ENCODE measurements at places on chromosomes 5 and 9.

GRCh38 chr5:2750758-2751464 is 566 bp downstream of the IRX2 start:
- DNase-seq = no peak
- H3K27me3 ChIP-seq = peaks cover 99% of the 10 kb centered on the region
- no peaks in the 10 kb centered on the region for H3K36me3 ChIP-seq

- peaks cover 3% of the 10 kb centered on the region for H3K4me1 ChIP-seq
- DNase-seq = no peak
- H3K27me3 ChIP-seq = peaks cover 46% of the 10 kb centered on the region
- no peak overlapping the region for H3K27ac ChIP-seq
- no peak overlapping the region for H3K4me3 ChIP-seq
Measured at GRCh38 chr5:73273379-73274050, 100.5 kb downstream of the TMEM174 start.

DNA sequence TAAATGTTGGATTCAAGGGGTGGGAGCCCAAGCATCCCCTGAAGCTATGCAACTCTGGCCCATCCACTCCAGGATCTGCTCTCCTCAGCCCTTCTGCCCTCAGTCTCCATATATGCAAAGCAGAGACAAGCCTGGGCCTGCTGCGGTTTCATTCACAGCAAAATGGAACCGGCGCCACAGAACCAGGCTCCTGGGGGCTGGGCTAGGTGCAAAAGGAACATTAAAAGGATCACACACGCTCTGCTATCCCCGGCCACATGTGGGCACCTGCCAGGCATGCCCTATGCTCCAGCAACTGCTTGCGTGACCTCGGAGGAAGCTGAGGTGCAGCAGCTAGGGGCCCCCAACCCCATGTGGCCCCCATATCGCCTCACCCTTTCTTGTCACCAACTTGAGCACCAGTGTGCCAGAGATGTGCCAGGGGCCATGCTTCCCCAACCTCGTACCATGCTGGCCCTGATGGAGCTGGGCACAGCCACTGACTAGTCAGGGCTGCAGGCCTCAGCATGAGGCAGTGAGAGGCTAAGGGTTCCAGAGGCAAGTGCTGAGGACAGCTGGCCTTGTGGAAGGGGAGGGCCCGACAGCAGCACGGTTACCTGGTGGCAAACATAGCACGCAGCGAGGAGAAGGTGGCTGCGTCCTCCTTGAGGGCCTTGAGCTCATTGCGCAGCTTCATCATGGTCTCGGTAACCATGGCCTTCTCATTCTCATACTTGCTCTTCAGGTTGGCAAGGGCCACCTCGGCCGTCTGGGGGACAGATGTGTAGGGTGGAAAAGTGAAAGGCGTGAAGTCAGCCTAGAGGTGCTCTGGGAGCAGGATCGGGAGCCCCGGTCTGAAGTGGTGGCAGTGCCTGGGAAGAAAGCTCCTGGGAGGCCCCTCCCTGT is 47.2 kb downstream of the BICD2 start:
- H3K36me3 ChIP-seq = peaks cover 100% of the 10 kb centered on the region
- no peak overlapping the region for H3K27ac ChIP-seq
- H3K27me3 ChIP-seq = no peaks in the 10 kb centered on the region
- H3K4me3 ChIP-seq = no peak overlapping the region
- H3K4me1 ChIP-seq = no peaks in the 10 kb centered on the region

- H3K36me3 ChIP-seq = no peaks in the 10 kb centered on the region
- no peak overlapping the region for H3K27ac ChIP-seq
- no peak overlapping the region for H3K4me3 ChIP-seq
- H3K4me1 ChIP-seq = no peaks in the 10 kb centered on the region
- DNase-seq = no peak
Measured at GRCh38 chr5:55495216-55495615, 39.5 kb downstream of the PLPP1 start.

DNA sequence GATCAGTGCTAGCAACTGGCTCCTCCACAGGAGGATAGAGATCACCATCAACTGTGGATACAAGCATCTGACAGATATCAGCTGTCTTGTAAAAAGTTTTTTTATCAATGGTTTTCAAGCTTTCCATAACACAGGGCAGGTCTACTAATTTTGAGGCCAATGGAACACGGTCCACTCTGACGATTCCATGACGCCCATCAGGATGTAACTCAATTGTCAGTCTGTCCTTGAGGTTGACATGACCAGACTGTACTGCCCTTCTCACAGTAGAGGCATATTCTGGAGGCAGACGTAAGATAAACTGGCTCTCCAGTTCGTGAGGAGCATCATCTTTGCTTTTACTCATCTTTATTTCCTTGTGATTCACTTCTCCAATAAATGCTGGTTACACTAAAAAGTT is 885 bp downstream of the TAF7 start:
- H3K27me3 ChIP-seq = no peaks in the 10 kb centered on the region
- peak overlapping the region; percentile 51 for H3K4me3 ChIP-seq
- H3K36me3 ChIP-seq = peaks cover 51% of the 10 kb centered on the region
- no peak overlapping the region for H3K27ac ChIP-seq
- no peak for DNase-seq

GRCh38 chr9:96567203-96567700 is 52.4 kb downstream of the CDC14B start:
- no peaks in the 10 kb centered on the region for H3K4me1 ChIP-seq
- no peaks in the 10 kb centered on the region for H3K27me3 ChIP-seq
- no peak for DNase-seq
- H3K4me3 ChIP-seq = peak overlapping the region; percentile 55
- no peaks in the 10 kb centered on the region for H3K36me3 ChIP-seq
- H3K27ac ChIP-seq = peak overlapping the region; percentile 81

- H3K4me3 ChIP-seq = no peak overlapping the region
- H3K27me3 ChIP-seq = no peaks in the 10 kb centered on the region
- no peak for DNase-seq
Measured at GRCh38 chr5:109005297-109006009, 257.8 kb downstream of the FER start.

- no peak for DNase-seq
- peaks cover 32% of the 10 kb centered on the region for H3K36me3 ChIP-seq
- H3K4me3 ChIP-seq = no peak overlapping the region
- H3K4me1 ChIP-seq = peaks cover 5% of the 10 kb centered on the region
Measured at GRCh38 chr9:113395000-113395861, 5.9 kb downstream of the ALAD start.

DNA sequence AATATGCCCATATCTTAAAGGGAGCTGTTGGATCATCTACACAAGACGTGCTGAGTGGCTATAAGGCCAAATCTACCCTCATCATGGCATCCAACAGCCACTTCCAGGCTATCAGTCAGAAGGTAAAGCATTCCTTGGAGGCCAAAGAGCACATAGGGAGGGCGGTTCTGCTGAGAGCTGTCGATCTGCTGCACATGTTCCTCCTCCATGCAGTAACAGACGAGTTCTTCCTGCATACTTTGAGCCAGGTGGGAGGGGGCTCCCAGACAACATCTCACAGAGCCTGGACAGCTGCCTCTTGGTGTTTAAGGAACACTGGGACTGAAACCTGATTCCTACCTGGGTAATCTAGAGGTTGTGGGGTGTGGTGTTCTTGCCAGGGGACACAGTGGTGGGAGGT is 93.3 kb upstream of the RAI14 start:
- H3K27me3 ChIP-seq = no peaks in the 10 kb centered on the region
- DNase-seq = no peak
- no peaks in the 10 kb centered on the region for H3K36me3 ChIP-seq
- no peaks in the 10 kb centered on the region for H3K4me1 ChIP-seq
- no peak overlapping the region for H3K4me3 ChIP-seq

DNA sequence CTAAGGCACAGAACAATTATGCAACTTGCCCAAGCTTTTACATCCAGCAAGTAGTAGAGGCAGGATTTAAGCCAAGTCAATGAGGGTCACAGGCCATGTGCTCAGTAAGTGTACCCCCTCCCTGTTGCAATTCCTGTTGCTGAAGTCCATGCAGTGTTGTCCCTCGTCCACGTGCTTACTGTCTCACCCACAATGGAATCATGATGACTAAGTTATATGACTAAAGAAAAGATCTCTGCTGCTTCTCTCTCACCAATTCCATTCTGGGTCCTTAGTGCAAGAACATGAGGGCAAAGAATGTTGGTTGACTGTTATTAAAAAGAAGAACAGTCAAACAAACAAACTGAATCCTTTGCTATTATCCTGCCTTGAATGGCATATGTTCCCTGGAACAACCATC is 233.6 kb upstream of the SLC24A2 start:
- DNase-seq = no peak
- no peak overlapping the region for H3K27ac ChIP-seq
- no peaks in the 10 kb centered on the region for H3K27me3 ChIP-seq
- H3K36me3 ChIP-seq = no peaks in the 10 kb centered on the region

- no peak overlapping the region for H3K27ac ChIP-seq
- no peaks in the 10 kb centered on the region for H3K27me3 ChIP-seq
- no peak overlapping the region for H3K4me3 ChIP-seq
- H3K4me1 ChIP-seq = no peaks in the 10 kb centered on the region
Measured at GRCh38 chr9:111815285-111816070, 20.7 kb upstream of the SHOC1 start.

- H3K4me1 ChIP-seq = no peaks in the 10 kb centered on the region
- peak; percentile 16 for DNase-seq
- H3K4me3 ChIP-seq = no peak overlapping the region
- no peaks in the 10 kb centered on the region for H3K27me3 ChIP-seq
- no peaks in the 10 kb centered on the region for H3K36me3 ChIP-seq
- H3K27ac ChIP-seq = no peak overlapping the region
Measured at GRCh38 chr5:144028058-144028457, 142.4 kb downstream of the YIPF5 start.

DNA sequence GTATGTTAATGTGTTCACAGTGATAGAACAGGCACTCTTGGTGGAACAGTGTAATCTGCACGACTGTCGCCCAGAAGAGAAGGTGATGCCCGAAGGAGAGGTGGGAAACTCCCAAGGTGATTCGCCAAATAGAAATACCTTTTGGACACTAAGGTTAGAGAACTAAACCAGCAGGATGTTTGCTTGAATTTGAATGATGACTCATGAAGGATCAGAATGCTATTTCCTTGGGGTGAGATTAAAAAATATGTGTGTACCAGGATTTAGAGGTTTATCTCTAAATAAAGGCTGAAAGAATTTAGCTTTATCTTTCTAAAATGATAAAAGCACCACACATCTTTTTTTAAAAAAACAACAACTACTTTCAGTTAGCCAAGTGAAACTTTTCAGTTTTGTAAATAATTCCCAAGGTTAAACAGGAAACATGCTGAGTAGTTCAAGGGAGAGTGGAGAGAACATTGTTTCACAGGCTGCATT is 297.4 kb upstream of the TAS2R1 start:
- no peaks in the 10 kb centered on the region for H3K27me3 ChIP-seq
- H3K4me3 ChIP-seq = no peak overlapping the region
- no peak for DNase-seq
- no peak overlapping the region for H3K27ac ChIP-seq

DNA sequence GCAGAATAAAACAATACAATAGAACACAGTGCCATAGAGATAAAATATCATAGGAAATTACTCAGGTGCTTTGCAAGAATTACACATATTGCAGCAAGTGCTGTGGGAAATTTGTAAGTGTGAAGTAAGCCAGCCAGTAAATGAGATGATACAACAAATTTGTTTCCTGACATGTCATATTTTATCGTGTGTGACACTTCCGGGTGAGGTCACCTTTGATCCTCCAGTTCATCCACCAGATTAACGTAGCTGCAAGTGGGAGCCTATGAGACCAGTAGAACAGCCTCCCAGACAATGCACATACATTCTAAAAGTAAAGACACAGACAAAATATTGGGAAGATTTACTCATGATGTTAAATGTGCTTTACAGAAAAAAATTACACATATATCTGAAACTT is 72.2 kb downstream of the PRDM9 start:
- no peaks in the 10 kb centered on the region for H3K36me3 ChIP-seq
- no peak overlapping the region for H3K27ac ChIP-seq
- H3K27me3 ChIP-seq = no peaks in the 10 kb centered on the region

GRCh38 chr9:113844466-113844865 is 31.6 kb upstream of the ZNF618 start:
- H3K4me3 ChIP-seq = no peak overlapping the region
- no peaks in the 10 kb centered on the region for H3K36me3 ChIP-seq
- H3K4me1 ChIP-seq = no peaks in the 10 kb centered on the region
- no peak for DNase-seq
- H3K27ac ChIP-seq = no peak overlapping the region

DNA sequence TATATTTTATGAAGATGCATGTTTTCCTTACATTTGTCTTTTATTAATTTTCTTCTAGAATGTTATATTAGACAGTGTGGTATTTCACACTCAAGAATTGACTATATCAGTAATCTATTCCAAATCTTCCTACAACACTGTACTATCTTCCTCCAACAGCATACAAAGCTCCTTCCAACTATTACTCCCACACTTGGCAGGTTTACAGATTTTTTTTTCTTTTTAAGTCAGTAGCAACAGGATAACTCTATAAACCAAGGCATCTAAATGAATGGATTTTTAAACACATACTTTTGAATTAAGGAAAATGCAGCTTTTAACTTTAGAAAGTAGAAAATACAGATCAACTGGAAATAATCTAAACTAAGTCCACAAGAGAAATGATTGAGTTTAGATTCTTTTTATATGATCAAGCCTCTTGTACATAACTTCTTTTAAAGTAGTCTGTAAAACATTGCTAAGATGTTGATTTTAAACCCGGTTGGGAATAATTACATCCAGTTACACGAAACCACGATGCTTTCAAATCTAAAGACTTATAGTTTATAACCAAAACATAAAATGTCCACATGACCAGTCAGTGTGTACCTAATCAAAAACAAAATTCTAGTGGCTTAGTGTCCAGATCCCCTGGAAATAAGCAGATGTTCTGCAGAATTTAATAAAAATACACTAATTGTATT is 281.6 kb downstream of the ADAMTS6 start:
- DNase-seq = peak; percentile 35
- no peak overlapping the region for H3K27ac ChIP-seq
- no peaks in the 10 kb centered on the region for H3K36me3 ChIP-seq

DNA sequence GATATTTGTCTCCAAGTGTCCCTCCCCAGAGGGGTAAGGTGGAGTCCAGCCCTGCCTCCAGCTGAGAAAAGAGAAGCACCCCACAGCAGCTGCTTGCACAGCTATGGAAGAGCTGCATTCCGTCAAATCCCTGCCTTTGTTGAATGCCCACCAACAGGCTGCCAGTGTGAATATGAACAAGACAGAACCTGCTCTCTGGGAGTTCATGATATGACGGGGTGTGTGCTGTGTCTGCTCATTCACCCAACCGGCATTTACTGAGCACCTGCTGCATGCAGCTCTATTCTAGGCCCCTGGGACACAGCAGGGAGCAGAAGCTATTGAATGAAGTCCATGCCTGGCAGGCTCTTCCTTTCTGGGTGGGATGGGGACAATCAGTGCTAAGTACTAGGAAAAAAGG is 238.8 kb downstream of the GADD45G start:
- peak overlapping the region; percentile 58 for H3K27ac ChIP-seq
- no peak for DNase-seq
- peaks cover 31% of the 10 kb centered on the region for H3K4me1 ChIP-seq
- no peaks in the 10 kb centered on the region for H3K36me3 ChIP-seq
- H3K27me3 ChIP-seq = no peaks in the 10 kb centered on the region
- H3K4me3 ChIP-seq = no peak overlapping the region

- no peaks in the 10 kb centered on the region for H3K36me3 ChIP-seq
- H3K27ac ChIP-seq = no peak overlapping the region
- H3K27me3 ChIP-seq = no peaks in the 10 kb centered on the region
- no peak overlapping the region for H3K4me3 ChIP-seq
- no peak for DNase-seq
Measured at GRCh38 chr9:84742261-84742660, 72.7 kb downstream of the NTRK2 start.

- no peak for DNase-seq
- no peaks in the 10 kb centered on the region for H3K36me3 ChIP-seq
- no peaks in the 10 kb centered on the region for H3K27me3 ChIP-seq
- H3K27ac ChIP-seq = no peak overlapping the region
- no peaks in the 10 kb centered on the region for H3K4me1 ChIP-seq
- no peak overlapping the region for H3K4me3 ChIP-seq
Measured at GRCh38 chr5:150313501-150313900, 10.8 kb upstream of the ARSI start.

All from left lung (tissue), 14 donors.